Activated CD8-positive, alpha-beta memory T cell treated with anti-CD3 and anti-CD28 coated beads for 1 hour (primary cell): ENCODE measurements at places on chromosomes 2 and 18.

DNA sequence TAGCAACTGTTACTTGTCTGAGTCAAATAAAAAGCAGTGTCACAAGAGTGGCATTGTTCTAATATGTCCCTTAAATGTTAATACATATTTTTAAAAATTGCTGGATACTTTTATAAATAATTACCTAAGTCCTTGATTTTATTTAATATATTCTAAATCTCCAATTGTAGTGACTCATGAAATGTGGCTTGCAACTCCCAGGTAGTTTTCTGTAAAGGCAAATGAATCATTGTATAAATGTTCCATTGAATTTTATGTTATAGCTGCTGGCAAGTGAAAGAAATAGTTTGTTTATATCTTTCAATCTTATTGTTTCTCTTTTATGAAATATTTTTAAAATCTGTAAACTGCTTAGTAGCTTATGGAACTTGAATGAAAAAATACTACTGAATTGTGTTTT, 32.7 kb upstream of the C1GALT1C1L start:
- no peak for DNase-seq

- DNase-seq, result no peak
These were observed 34.1 kb downstream of the KCTD18 start for GRCh38 chr2:200475795-200476194.

DNA sequence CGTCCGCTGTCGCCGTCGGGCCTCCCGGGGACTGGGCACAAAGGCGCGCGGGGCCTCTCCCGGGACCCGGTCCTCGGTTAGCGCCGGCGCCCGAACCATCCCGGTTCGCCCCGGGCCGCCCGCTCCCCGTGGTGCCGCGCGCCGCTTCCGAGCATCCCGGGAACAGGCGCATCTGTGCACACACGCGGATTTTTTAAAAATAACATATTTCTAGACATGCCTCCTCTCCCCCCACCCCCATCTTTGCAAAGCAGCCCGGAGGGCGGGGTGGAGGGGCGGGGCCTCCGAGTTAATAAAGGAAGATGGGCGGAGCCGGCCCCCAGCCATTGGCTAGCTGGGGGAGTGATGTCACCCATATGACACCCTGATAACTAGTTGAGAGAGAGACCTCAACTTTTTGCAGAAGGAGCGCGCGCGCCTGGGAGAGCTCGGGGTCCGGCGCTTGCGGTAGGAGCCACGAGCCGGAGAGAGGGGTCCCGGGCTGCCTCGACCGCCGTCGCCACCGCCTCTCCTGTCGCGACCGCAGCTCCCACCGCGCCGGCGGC, at the start of gene SOX11:
Gene SOX11 (plus strand): TSS at position 400 of the 545 bp plus-strand sequence. CDS start 338 bp downstream, outside the sequence.
- no peak for DNase-seq

DNA sequence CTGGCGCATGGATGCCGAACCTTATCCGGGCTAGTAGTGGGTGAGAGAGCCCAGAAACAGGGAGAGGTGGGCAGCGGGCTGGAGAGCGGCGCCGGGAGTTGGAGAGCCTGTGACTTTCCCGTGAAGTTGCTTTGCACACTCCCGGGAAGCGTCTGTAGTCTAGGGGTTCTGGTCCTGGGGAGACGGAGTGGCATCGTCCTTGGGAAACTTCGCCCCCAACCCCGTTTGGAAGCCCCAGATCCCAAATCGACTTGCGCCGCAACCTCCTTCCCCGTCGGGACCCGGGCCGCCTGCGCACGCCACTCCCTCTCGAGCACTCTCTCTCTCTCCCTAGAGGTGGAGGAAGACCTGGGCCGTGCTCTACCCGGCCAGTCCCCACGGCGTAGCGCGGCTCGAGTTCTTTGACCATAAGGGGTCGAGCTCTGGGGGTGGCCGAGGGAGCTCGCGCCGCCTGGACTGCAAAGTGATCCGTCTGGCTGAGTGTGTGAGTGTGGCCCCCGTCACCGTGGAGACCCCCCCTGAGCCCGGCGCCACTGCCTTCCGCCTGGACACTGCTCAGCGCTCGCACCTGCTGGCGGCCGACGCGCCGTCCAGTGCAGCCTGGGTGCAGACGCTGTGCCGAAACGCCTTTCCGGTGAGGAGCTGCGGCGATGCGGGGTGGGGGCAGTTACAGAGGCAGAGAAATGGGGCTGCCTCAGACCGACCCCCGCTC, 456 bp downstream of the DOK1 start:
- DNase-seq, result no peak

- no peak for DNase-seq
These were observed 26.6 kb downstream of the ASB18 start for GRCh38 chr2:236237468-236238190.

DNA sequence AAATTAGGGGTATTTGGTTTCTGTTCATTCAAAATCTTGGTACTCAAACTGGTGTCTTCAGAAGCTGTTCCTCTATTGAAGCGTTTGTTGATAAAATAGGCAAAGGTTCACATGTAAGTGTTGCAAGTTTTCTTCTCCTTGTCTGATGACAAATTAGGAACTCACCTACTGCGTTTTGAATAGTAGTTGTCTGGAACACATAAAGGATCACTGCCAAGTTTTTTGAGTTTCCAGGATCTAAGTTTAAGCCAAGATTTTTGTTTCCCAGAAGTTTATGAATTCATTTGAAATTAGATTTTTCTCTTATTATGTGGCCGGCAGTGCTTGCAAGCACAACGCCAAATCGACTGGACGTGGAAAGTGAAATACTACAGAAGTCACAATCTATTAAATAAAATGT, 85.4 kb downstream of the ARHGEF33 start:
- DNase-seq, result no peak

DNA sequence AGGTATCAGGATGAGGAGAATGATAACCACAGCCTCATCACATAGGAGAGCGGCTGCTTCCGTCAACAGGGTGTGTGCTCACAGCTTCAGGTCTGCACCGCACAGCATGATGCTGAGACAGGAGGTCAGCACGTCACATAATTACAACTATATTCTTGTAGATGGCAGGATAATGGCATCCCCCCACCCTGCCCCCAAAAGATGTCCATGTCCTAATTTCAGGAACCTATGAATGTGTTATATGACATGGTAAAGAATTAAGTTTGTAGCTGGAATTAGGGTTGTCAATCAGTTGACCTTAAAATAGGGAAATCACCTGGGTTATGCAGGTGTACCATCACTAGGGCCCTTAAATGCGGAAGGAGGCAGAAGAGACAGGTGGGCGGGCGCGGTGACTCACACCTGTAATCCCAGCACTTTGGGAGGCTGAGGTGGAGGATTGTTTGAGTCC, 73.9 kb downstream of the ARL4C start:
- peak; percentile 28 for DNase-seq

GRCh38 chr18:49227441-49228165, 232.8 kb downstream of the DYM start:
- DNase-seq, result no peak

DNA sequence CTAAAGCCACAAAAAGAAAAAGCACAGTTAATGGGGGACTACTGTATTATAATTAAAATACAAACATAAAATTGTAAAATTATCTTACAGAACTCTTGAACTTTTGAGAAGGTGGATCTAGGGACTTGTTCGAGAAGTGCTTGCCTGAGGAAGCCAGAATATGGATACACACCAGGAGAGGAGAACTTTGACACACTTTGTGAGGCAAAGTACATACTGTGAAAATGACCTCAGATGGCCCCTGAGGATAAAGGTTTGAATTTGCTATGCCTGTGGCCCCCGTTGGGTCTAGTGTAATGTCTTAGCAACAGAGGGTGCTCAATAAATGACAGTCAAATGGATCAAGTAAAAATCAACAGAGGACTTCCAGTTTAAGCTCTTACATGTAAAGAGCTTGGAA, 148.2 kb upstream of the CYP1B1 start:
- DNase-seq, result no peak

DNA sequence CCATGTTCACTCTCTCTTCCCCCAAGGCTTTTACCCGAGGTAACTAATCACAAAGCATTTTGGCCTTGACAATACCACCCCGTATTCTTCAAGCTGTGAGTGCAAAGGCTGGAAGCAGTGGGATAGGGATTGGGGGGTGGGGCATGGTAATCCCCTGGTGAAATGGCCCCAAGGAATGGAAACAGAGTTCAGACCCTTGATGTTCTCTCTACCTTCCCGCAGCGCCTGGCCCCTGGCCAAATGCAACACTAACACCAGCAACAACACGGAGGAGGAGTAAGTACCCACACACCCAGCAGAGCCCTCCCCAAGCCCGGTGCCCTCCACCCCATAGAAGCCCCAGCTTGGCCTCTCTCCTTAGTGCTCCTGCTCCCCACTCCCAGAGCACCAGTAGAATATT, 36.9 kb downstream of the CNGA3 start:
- no peak for DNase-seq
